ENCODE measurements at places on chromosomes 11 and 22.

DNA sequence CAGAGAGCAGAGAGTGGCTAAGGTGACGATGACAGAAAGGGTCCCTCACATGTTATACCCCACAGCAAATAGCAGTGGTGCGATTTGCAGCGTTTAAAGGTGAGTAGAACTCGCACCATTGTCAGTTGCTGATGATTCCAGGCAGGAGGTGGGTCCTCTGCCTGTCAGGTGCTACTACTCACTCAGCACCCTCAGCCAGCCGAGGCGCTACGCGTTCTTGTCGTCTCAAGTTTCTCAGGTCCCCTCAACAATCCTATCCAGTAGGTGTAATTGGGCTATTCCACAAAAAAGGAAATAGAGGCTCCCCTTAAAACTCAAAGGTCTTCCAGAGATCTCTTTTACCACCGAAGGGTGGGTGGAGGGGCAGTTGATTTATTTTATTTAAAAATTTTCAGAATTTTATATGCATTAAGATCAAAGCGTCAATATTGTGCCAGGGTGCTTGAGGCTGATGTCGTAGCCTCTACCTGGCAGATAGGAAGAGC, 18.3 kb downstream of the ELF5 start:
- DNase-seq, result no peak

DNA sequence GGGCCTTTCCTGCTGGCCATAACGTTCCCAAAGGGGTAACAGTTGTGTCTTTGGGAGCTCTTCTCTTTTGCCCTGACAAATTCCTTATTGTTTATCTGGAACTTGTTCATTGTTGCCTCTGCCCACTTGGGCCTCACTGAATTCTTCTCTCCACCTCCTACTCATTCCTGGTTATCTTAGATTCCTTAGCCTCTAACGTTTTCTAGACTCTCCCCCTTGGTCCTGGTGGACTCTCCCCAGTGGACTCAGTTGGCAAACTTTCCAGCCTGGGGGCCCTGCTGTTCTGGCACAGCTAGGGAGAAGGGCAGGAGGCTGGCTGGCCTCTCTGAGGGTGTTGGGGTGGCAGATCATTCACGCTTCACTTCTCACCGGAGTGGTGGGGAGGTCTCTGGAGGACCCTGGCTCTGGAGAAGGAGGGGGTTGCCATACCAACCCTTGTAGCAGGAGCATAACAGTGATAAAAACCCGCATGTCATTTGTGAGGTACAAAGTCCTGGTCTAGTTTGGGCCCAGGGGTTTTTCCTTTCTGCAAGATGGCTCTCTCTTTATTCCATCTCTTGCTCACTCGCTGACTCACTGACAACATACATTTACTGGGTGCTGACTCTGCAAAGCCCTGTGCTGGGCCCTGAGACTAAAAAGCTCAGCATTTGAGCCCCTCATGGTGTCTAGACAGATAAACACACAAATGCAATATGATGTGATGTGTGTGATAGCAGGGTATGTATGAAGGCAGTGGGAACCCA, 39.7 kb downstream of the YWHAH start:
- DNase-seq, result no peak

DNA sequence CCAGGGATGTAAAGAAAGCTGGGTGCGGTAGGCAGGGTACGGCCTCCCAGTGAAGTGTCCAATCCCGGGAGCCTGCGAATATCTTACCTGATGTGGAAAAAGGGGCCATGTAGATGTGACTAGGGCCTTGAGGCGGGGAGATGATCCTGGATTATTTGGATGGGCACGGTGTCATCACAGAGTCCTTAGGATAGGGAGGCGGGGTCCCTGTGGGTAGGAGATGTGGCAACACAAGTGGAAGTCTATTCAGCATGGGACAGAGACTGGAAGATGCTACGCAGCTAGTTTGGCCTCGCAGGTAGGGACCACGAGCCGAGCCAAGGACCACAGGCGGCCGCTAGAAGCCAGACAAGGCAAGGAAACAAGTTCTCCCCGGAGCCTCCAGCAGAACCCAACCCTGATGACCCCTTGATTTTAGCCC, 46.4 kb upstream of the SHANK2 start:
- DNase-seq, result no peak

DNA sequence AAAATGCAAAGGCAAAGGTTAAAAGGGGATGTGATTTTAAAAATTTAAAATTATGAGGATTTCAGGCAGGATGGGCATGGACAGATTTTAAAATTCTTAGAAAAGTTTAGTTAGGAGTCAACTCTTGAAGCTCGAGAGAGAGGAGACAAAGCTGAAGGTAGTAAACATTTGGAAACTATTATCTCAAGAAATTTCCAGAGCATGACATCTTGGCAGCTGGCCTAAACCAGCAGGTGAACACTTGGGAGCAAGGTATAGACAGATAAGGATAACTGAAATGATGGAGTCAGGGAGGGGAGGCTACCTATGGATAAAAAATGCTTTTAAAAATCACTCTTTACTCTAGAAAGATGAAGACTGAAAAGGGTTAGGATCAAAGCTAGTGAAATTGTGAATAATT, 13.7 kb downstream of the POU2AF3 start:
- DNase-seq, result no peak

DNA sequence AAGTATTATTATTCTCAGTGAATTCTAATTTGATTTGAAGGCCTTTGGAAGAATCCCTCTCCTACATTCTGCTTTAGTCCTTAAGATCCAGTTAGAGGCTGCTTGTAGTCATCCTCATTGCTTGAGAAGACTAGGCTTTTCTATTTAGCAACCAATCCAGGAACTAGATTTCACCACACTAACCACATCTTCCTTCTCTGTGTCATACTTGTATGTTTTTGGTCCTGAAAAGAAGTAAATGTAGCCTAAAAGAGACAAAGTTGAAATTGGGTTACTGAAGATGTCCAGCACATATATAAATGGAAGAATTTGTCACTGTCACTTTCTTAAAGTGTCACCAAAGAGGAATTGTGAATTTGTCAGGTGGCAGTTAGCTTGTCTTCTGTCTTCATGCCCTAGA, 46.6 kb upstream of the MMP7 start:
- no peak for DNase-seq

- DNase-seq, result peak; percentile 21
Measured at GRCh38 chr11:35029979-35030682, 108.8 kb upstream of the CD44 start.

DNA sequence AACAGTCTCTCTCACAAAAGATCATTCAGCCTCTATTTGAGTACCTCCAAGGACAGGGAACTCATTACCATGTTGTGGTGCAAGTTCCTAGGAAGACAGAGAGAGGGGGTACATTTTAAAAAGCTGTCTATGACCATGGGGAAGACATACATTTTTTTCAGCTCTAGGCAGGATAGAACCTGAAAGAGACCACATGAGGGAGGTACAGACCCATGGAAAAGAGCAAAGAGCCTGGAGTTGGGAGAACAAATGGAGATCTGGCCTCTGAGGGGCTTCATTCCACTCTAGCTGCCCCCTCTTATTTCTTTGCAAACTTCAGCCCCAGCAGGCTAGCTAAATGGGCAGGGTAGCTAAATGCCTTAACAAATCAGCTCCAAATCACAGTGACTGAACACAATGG, 36.3 kb downstream of the KCNC1 start:
- DNase-seq, result no peak

DNA sequence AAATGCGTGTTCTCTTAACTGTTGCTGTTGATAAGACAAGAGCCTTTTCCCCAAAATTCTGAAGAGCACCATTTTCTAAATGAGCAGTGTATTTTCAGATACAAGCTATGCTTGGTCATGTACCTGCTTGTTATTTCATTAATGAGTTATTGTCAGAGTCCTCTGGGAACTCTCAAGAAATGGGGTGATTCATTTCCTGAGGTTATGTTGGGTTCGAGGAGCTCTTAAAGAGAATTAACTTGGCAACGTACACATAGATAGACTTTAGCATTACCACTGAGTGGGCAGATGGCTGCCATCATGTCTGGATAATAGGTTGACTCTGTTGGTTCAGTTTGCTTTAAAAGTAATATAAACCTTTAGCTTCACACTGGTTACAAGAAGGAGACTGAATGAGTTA, 87.9 kb upstream of the SORL1-AS1 start:
- no peak for DNase-seq

GRCh38 chr11:113363406-113363805, 24.2 kb upstream of the ANKK1 start:
- DNase-seq, result no peak

Data from activated CD4-positive, alpha-beta T cell treated with anti-CD3 and anti-CD28 coated beads, Interleukin-2, amount 50 U/mL, for 1 hour (primary cell).